ENCODE measurements at places on chromosomes 13 and 19.

- DNase-seq: no peak
Observed at GRCh38 chr13:52130641-52131040, 1.8 kb upstream of the NEK5 start.

- DNase-seq: no peak
Observed at GRCh38 chr19:33644284-33644836, 22.6 kb downstream of the CHST8 start.

DNA sequence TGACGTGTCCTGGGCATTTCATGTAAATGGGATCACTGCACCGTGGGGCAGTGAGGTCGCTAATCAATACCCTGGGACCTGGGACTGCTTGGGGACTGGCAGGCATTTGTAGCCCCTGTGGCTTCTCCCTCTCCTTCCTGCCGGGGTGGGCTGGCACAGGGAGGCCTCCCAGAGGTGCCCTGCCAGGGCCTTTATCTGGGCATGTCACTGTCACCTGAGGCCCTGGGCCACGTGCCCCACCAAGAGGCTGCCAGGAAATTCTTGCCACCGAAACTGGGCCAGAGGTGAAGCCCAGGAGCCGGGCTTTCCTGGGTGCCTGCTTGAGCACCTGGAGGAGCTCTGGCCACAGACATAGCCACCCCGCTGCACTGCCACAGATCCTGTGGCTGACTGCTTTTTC is 1.8 kb upstream of the NMRK2 start:
- DNase-seq: no peak

DNA sequence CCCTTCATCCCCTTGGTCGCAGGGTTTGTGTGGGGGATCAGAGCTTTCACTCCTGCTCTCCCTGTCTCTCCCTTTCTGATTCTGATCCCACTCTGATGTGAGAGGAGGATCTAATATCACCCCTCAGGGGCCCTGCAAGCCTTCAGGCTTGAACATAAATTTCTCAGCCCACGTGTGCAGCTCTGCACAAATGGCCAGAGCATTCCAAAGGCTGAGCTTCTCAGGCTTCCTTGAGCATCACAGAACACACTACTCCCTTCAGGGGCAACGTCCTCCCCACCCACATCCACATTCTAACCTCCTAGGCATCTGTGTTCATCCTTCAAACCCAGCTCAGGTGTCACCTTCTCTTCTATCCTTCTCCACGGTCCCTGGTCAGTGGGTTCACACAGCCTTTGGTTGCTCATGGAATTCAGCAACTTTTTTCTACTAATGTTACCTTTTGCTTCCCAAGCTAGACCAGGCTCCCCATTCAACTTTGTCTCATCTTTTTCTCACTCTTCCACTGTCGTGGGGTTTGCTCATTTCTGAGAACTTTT is 24.4 kb upstream of the DOCK9 start:
- no peak for DNase-seq

- peak; percentile 84 for DNase-seq
Observed at GRCh38 chr13:26019881-26020870, 31.6 kb downstream of the SHISA2 start.
